ENCODE measurements at places on chromosomes 11 and 22. TPM values are rescaled to one million over a fixed set of nuclear protein-coding genes. Genes with fewer than 3 reads are reported as not detected.

DNA sequence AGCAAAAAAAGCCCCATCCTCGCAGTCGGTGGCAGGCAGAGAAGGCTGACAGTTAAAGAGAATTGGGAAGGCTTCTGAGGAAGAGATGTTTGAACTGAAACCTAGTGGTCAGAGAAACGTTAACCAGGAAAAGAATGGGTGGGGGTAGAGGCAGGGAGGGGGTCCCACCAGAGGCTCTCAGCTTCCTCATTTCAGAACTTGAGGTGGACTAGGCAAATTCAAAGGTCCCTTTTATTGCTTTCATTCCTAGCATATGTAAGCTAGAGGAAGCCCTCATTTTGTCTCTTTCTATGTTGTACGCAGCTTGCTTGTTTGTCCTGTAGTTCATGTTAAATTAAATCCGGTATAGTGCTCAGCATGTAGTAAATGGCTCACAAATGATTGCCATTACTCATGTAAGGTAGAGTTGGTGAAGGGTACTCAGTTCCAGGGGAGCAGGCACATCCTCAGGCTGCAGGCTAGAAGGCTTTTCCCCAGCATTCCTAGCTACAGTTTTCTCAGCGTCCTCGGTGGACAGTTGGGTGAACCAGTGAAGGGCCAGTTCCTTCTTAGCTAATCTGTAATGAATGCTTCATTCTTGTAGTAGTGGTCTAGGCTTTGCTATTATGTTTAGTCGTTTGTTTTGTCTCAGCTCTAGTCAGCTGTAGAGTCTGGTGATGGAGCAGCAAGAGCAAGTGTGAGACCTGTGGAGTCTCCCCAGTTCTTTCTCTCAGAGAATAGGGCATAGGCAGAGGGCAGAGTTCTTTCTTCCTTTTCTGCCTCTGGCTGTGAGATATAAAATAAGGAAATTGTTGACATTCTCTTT lies 58.6 kb downstream of the UVRAG start:
- no peak for DNase-seq

- DNase-seq = no peak
Measured at GRCh38 chr11:94767291-94767690, 865 bp upstream of the AMOTL1 start.

CBX6 gene
- total RNA-seq = 80.1 TPM

- DNase-seq = no peak
Measured at GRCh38 chr11:2301631-2302305, at the start of the genes C11orf21 and TSPAN32. C11orf21 (minus strand) TSS chr11:2301918; CDS start chr11:2301808, 110 bp downstream. TSPAN32 (plus strand) TSS chr11:2302013; CDS start chr11:2302150, 137 bp downstream.

DNA sequence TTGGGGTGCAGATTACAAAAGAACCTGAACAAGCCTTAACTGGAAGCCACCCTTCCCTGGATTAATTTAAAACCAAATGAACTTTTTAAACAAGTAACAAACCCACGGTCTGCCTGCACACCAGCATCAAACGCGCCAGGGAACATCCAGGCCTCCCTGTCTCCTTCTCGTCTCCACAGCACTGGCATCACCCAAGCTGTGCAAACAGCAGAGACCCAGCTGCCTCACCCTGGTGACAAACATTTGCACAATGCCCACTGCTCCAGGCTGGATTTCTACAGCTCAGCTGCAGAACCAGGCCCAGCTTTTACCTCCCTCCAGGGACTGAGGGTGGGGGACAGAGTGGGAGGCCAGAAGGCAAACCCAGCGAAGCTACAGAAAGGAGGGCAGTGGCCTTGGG lies 7.0 kb downstream of the RPL3 start:
- DNase-seq = no peak

DNA sequence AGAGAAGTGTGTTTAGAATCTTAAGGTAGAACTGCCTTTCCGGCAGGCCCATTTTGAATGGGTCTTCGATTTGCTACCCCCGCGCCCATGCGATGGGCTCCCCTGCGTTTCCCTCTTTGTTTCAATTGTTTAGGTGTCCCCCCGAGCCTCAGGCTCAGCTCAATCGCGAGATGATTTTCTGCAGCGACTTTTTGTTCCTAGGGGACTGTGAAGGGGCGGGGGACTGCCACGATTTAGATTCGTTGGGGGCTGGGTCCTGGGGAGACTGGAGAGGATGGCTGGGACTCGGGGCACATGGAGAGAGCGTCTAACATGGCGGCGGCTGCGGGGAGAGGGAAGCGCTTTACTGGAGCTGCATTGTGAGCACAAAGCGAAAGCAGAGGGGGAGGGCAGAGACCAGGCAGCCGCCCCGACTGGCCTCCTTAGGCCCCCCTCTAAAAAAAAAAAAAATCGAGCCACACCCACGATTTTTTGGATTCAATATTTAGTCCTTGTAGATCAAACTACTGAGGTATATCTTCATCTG lies 1.7 kb downstream of the CAPRIN1 start:
- DNase-seq = peak; percentile 28

ASCL2 gene
- 0.41 TPM for total RNA-seq

POU2AF2 gene
- total RNA-seq = not detected

- DNase-seq = no peak
Measured at GRCh38 chr11:59960502-59961381, 3.1 kb upstream of the OOSP4A start.

GRCh38 chr22:17562906-17563870 lies at the start of gene SLC25A18:
SLC25A18 (plus strand) TSS chr22:17563498; CDS start chr22:17579945, 16,447 bp downstream.
- DNase-seq = no peak

GRCh38 chr11:61833471-61833870 lies 5.4 kb downstream of the FADS2 start:
- no peak for DNase-seq

GRCh38 chr11:114448749-114449482 lies 9.6 kb downstream of the REXO2 start:
- no peak for DNase-seq

MMP7 gene
- not detected for total RNA-seq

DNA sequence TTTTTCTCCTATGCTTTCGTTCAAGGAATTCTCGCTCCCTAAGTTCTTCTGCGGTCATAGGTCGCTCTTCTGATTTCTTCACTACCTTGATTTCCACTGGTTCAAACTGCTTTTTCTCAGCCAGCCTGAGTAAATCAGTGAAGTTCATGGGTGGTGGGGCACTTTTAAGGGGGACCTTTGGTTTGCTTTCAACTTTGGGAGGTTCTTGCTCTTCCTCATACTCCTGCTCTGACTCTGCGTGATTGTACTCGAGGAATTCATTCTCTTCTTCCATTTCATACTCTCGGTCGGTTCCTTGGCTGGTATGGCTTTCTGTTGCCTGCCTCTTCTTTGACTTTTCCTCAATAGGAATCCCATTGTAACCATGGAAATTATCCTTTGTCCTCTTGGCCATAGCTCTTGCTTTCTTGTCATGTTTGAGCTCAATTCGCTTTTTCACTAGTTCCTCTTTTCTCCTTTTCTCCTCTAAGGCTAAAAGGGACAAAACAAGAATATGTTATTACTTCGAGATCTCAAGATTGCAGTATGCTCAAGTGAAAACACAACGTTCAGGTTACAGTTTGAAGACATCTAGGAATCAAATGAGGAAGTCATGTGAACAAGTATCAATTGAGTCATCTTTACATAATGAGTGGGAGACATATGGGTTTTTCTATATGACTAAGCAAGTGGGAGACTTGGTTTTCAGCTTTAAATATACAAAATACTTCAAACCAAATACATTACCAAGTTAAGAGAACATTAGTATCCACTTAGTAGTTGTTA lies 16.2 kb downstream of the MISFA start:
- DNase-seq = no peak

Measured in thoracic aorta (tissue), 2 donors.